T follicular helper cell (primary cell): ENCODE measurements at places on chromosomes 2 and 18.

- no peak for DNase-seq
These were observed 2.7 kb downstream of the USP40 start for GRCh38 chr2:233563663-233564430.

DNA sequence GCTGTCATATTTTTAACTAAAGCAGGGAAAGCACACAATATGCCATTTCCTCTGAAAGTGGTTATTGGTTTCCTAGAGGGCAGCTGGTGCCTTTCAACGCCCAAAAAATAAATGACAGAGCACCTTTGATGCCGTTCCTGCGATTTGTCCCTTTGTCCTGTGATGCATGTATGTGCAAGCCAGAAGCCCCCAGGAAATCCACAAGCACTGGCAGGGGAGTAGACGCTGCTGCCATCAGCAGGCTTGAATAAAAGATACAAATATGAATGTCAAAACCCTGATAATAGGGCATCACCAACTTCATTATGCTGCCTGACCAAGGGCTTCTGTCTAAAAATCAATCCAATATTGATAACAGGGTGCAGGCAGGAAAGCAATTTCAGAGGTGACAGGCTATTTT lies 246.1 kb downstream of the FBXO15 start:
- DNase-seq = no peak

- DNase-seq = peak; percentile 24
These were observed 30.7 kb downstream of the XRCC5 start for GRCh38 chr2:216139884-216140283.

DNA sequence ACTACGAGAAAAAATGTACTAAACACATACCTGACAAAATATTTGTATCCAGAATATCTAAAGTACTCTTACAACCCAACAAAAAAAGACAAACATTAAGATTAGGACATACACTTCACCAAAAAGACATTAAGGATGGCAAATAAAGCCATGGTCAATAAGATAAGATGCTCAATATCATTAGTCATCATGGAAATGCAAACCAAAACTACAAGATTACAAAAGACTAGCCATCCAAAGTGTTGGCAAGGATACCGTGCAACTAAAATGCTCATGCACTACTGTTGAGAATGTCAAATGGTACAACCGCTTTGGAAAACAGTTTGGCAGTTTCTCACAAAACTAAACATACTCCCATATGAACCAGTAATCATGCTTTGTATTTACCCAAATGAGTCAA lies 29.7 kb downstream of the MAP3K2 start:
- no peak for DNase-seq

DNA sequence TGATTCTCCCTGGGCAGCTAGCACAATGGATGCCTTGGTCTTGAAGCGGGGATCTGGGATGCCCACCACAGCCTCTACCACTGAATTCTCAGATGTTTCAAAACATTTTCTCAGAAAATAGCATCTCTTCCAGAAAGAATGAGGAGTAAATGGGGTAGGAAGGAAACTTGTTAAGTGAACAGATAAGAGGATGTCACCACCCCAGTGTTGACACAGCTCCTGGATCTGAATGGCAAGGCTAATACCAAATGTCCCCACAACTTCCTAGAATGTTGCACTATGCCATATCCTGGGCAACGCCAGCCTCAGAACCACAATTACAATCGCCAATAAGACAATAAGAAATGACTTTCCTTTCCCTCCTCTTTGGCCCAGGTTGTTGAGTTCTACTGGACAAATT lies 177.2 kb downstream of the BCL11A start:
- no peak for DNase-seq

DNA sequence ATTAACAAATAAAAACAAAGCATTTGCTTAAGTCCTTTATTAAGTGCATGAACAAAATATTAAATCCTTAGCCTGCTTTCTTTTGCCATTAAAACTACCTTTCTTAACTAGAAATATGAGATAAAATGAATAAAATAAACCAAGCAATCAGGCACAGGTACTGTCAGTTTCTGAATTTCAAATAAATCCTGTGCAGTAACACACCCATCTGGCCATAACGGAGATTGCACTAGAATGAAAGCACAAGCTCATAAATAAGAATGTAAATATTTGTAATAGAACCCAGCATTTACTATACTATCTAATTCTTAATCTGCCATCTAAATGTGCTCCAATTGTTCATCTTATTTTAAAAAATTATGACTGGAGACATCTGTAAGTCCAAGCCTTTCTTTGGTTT lies 31.9 kb downstream of the PRKRA start:
- DNase-seq = no peak

DNA sequence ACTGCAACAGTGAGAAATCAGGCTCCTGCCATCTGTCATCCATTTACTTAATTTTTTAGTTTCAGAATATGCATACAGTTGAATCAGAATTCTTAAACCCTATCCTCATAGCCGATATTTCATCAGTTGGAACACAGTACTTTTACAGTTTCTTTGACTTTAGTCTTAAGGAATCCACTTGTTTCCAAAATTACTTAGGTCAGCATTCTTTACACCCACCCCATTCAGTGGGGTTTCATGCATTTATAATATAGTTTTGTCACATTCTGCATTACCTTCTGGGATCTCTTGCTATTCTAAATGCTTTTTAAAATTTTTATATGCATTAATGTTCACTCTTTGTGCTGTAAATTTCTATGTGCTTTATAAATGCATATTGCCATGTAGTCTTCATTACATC lies 400.4 kb upstream of the LRRTM4 start:
- no peak for DNase-seq

DNA sequence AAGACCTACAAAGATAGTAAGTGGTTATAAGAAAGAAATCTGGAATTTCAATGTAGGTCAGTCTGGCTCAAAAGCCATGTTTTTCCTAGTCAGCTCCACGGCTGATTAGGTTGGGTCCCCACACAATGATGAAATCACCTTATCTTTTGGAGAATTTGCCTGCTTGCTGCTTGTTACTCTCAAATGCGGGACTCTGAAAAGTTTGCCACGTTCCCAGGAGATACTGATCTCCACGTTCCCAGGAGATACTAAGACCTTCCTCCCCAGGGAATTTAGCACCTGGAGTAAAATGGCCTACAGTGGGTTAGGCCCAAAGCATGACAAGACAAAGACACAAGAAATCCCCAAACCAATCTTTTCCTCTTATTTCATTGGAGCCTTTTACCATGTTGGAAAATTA lies 449.6 kb downstream of the TNS1 start:
- no peak for DNase-seq

GRCh38 chr2:80026040-80026729 lies 278.4 kb downstream of the LRRTM1 start:
- DNase-seq = no peak

GRCh38 chr2:45935791-45936622 lies 284.5 kb downstream of the PRKCE start:
- DNase-seq = peak; percentile 16

- DNase-seq = no peak
These were observed 203.3 kb downstream of the TCF4 start for GRCh38 chr18:55384551-55385275.

GRCh38 chr2:203637471-203638167 lies 68.8 kb upstream of the CD28 start:
- DNase-seq = no peak

GRCh38 chr2:162125138-162125537 lies 26.9 kb downstream of the GCG start:
- DNase-seq = no peak

GRCh38 chr2:222398446-222398885 lies 25.9 kb upstream of the SGPP2 start:
- no peak for DNase-seq

- no peak for DNase-seq
These were observed 403 bp downstream of the COL4A3 start for GRCh38 chr2:227164763-227165291.

DNA sequence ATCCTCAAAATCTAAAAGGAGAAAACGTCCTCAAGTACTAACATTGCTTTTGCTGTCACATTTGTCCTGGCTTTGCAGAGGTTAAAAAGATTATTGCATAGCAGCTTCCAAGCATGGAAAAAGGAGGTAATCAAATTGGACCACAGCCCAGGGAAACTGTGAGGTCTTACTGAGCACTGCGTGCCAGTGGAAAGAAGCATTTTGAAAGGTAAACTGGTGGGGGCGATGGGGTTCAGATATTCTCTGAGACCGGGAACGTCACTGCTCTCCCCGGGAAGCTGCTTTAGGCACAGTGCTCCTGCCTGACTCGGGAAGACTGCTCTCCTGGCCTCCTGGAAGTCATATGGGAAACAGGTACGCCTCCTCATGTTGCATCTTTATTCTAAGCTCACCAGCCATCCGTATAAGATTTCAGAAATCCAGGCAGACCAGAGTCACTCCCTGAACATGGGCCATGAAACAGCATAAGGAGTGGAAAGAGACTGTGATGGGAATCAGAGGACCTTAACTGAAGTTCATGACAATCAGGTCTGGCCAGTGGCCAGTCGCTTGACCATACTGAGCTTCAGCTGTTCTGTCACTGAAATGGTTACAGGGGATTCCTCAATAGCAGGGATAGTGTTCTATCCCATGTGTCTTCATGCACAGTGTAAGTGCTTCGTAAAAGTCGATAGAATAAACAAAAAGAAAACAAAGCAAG lies 284.1 kb downstream of the TRIB2 start:
- DNase-seq = no peak

- no peak for DNase-seq
These were observed 149.0 kb downstream of the IKZF2 start for GRCh38 chr2:213002383-213002782.

DNA sequence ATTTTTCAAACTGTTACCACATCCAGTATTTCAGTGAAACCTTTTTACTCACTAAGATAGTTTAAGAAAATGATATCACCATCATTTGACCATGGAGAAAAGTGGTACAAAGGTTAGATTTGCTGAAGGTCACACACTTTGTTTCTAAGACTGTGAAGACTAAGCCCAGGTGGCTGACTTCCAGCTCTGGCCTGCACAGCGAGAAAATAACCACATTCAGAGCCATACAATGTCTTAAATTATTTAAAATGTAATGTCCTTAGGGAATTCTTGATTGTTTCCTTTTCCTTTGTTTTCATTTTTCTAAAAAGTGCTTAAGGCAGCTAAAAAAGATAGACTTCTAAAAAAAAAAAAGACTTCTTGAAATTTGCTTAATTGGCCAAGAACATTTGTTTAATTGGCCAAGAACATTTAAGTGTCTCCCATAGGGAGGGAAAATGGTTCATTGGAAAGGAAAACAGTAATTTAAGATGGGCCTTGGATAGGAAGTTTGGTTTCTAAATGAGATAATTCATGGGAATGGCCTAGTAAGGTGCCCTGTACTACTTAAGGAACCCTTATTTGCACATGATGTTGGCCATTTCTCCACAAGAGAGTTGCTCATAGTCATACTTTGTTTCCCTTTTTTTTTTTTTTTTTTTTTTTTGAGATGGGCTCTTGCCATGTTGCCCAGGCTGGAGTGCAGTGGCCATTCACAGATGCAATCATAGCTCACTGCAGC lies 45.2 kb downstream of the CYP1B1 start:
- no peak for DNase-seq

GRCh38 chr18:27184115-27185024 lies 738 bp downstream of the CHST9 start:
- no peak for DNase-seq

- DNase-seq = no peak
These were observed 78.0 kb upstream of the DNMT3A start for GRCh38 chr2:25419678-25420242.

GRCh38 chr2:129882476-129882875 lies 97.0 kb upstream of the RAB6C start:
- DNase-seq = no peak

- no peak for DNase-seq
These were observed 144.2 kb upstream of the NABP1 start for GRCh38 chr2:191533693-191534180.

- DNase-seq = no peak
These were observed 53.5 kb downstream of the NCOA1 start for GRCh38 chr2:24544456-24545115.

- DNase-seq = no peak
These were observed 7.3 kb upstream of the TPO start for GRCh38 chr2:1405967-1406366.

GRCh38 chr18:58727776-58728500 lies 56.7 kb downstream of the MALT1 start:
- no peak for DNase-seq
